DND-41 (cell line): ENCODE measurements at places on chromosomes 16 and 17.

DNA sequence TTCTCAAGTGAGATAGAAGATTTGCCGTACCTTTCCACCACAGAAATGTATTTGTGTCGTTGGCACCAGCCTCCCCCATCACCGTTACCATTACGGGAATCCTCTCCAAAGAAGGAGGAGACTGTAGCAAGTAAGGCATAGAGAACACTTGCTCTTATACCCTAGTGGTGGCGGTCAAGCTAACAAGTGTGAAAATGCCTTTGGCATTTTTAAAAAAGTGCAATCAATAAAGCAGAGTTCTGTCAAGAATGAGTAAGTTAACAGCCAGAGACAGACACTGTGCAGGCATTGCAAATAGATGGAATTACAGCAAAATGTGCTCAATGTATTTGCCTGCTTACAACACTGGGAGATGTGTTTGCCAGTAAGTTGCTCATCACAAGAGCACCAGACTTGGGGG lies 7.7 kb downstream of the MSL1 start:
- H3K27ac ChIP-seq = no peak overlapping the region
- H3K4me3 ChIP-seq = no peak overlapping the region
- no peaks in the 10 kb centered on the region for H3K27me3 ChIP-seq

DNA sequence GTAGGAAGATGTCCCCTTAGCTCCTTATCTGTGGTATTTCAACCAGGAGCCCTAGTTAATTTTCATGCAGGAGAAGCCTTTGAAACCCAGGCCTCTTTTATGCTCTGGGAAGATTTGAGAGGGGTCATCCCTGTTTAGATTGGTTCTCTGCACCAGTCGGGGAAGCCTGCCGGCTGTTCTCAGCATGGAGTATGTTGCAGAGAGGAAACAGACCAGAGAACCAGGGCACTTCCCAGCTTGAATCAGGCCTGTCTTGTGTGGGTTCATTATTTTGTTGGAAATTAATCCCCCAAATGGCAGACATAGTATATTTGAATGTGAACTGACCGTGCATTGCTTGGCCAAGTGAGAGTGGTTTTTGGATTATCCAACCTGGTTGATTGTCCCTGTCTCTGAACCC lies 1082.1 kb upstream of the RBFOX1 start:
- no peaks in the 10 kb centered on the region for H3K27me3 ChIP-seq
- DNase-seq = no peak
- no peak overlapping the region for H3K4me3 ChIP-seq
- no peak overlapping the region for H3K27ac ChIP-seq

GRCh38 chr16:54875443-54875842 lies 55.2 kb upstream of the IRX5 start:
- 0 out of 2 replicates have a peak overlapping the region, but pooled peaks have one; percentile 1 for H3K27ac ChIP-seq
- peak; percentile 24 for DNase-seq
- no peak overlapping the region for H3K4me3 ChIP-seq

GRCh38 chr17:16456742-16457316 lies 35.2 kb downstream of the LRRC75A start:
- no peak overlapping the region for H3K27ac ChIP-seq
- no peaks in the 10 kb centered on the region for H3K4me1 ChIP-seq
- H3K36me3 ChIP-seq = peaks cover 26% of the 10 kb centered on the region

GRCh38 chr17:18045691-18046350 lies 6.6 kb downstream of the GID4 start:
- H3K27me3 ChIP-seq = no peaks in the 10 kb centered on the region
- peaks cover 52% of the 10 kb centered on the region for H3K36me3 ChIP-seq
- H3K4me3 ChIP-seq = no peak overlapping the region

DNA sequence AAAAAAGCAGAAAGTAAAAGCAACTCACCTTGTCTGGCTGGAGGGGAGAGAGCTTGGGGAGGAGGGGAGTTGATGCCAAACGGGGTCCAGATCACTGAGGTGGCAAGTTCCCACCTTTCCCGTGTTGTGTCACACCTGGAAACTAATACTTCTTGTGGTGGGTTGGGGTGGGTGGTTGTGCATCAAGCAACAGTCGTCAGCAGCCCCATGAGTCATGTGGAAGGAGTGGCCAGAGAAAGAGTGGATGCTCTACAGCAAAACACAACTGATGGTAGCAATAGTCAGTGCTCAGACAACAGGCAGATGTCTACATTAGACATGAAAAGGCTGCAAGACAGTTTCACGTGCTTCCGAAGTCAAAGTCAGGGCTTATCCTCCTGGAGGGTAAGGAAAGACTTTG lies 35.4 kb downstream of the ARSG start:
- H3K4me1 ChIP-seq = peaks cover 4% of the 10 kb centered on the region; the same call in 1 of the 2 replicates
- no peak overlapping the region for H3K4me3 ChIP-seq
- H3K27ac ChIP-seq = no peak overlapping the region

- peaks cover 52% of the 10 kb centered on the region for H3K36me3 ChIP-seq
- no peaks in the 10 kb centered on the region for H3K4me1 ChIP-seq
- H3K27me3 ChIP-seq = no peaks in the 10 kb centered on the region
These were observed 1.1 kb upstream of the RAPGEFL1 start for GRCh38 chr17:40175928-40176753.

DNA sequence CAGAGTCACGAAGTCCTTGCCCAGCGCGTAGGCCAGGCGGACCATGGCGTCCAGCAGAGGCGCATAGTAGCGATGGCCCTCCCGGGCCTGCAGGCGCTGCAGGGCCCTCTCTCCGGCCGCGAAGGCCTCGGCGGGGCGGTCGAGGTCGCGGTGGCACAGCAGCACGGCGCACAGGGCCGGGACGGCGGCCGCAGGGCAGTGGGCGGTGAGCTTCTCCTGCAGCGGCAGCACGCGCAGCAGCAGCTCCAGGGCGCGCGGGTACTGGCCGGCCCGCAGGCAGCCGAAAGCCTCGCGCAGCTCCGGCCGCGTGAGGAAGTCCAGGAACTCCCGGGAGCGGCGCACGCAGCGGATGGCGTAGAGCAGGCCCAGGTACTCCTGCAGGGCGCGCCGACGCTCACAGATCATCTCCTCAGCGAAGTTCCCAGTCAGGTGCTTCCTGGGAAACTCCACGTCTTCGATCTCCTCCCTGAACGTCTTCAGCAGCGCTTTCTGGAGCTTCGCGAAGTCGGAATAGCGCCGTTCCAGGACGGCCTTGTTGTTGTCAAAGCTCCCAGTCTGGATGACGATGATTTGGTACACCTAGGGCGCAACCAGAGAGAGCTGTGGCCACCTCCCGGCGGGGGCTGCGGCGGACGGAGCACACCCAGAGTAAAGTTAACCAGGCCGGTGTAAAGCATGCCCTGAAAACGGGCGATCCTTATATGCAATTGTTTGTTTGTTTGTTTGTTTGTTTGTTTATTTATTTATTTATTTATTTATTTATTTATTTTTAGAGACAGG lies 7.4 kb downstream of the SNX20 start:
- no peak overlapping the region for H3K27ac ChIP-seq
- peaks cover 66% of the 10 kb centered on the region for H3K36me3 ChIP-seq
- H3K27me3 ChIP-seq = no peaks in the 10 kb centered on the region
- DNase-seq = no peak
- H3K4me1 ChIP-seq = no peaks in the 10 kb centered on the region
- no peak overlapping the region for H3K4me3 ChIP-seq

GRCh38 chr16:50266337-50267091 lies at the start of gene ADCY7:
ADCY7 (plus strand) TSS chr16:50266551; CDS start chr16:50288180, 21,629 bp downstream.
- peaks cover 32% of the 10 kb centered on the region for H3K4me1 ChIP-seq
- H3K4me3 ChIP-seq = peak within 1 kb of the TSS; percentile 67
- H3K36me3 ChIP-seq = no peaks in the 10 kb centered on the region
- DNase-seq = peak; percentile 93
- H3K27me3 ChIP-seq = no peaks in the 10 kb centered on the region

GRCh38 chr17:65750631-65751115 lies 189.2 kb upstream of the AXIN2 start:
- peaks cover 23% of the 10 kb centered on the region for H3K4me1 ChIP-seq
- H3K4me3 ChIP-seq = no peak overlapping the region
- no peaks in the 10 kb centered on the region for H3K27me3 ChIP-seq

DNA sequence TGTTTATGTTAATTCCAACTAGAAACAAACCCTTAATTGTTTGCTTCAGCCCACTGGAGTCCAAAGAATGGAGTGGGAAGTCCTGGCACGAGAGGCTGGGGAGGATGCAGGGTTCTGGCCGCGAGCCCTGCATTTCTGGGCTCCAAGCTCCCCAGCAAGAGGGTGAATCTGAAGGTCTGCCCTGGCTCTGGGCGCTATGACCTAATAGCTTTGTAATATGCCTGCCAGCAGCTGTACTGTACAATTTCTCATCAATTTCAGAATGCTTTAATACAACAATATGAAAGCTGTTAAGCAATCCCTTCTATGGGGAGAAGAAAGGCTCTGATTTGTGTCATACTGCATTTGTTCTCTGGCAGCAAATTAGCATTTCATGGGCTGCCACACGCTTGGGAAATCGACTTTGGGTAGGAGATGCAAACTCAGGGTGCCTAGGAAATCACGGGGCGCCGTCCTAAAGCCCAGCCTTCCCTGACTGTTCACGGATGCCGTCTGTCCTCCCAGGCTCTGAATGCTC lies 43.8 kb downstream of the NDEL1 start:
- H3K27ac ChIP-seq = no peak overlapping the region
- no peaks in the 10 kb centered on the region for H3K4me1 ChIP-seq
- no peak for DNase-seq
- no peak overlapping the region for H3K4me3 ChIP-seq

- H3K27me3 ChIP-seq = no peaks in the 10 kb centered on the region
- no peak overlapping the region for H3K4me3 ChIP-seq
- no peaks in the 10 kb centered on the region for H3K4me1 ChIP-seq
- DNase-seq = peak; percentile 7
- no peak overlapping the region for H3K27ac ChIP-seq
These were observed 13.3 kb upstream of the CNEP1R1 start for GRCh38 chr16:50011707-50012106.

GRCh38 chr17:13594762-13595598 lies 6.7 kb downstream of the HS3ST3A1 start:
- no peaks in the 10 kb centered on the region for H3K4me1 ChIP-seq
- H3K27ac ChIP-seq = no peak overlapping the region
- H3K27me3 ChIP-seq = peaks cover 4% of the 10 kb centered on the region
- peak; percentile 69 for DNase-seq
- no peaks in the 10 kb centered on the region for H3K36me3 ChIP-seq

DNA sequence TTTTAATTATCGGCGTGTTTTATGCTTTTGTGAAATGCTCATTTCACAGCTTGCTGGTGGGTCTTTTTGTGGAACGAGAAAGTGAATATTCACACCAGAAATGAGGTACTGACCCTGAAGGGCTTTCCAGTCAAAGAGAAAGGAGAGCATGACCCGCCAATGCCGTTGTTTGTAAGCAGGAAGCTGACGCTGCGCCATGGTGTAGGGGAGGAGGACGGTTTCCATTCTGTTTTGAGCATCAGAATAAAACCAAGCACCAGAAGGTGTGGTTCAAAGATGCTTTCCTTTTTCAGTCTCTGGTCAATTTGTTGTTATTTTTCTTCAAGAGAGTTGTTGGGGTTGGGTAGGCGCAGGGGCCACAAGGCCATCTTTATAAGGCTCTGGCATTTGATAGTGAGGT lies 669.3 kb downstream of the WWOX start:
- H3K27ac ChIP-seq = no peak overlapping the region
- no peak overlapping the region for H3K4me3 ChIP-seq
- no peaks in the 10 kb centered on the region for H3K36me3 ChIP-seq

GRCh38 chr17:47231334-47231733 lies 22.2 kb downstream of the MYL4 start:
- peaks cover 15% of the 10 kb centered on the region for H3K4me1 ChIP-seq
- H3K4me3 ChIP-seq = no peak overlapping the region
- no peak overlapping the region for H3K27ac ChIP-seq
- no peaks in the 10 kb centered on the region for H3K36me3 ChIP-seq
- peaks cover 4% of the 10 kb centered on the region for H3K27me3 ChIP-seq

- no peak for DNase-seq
- H3K36me3 ChIP-seq = no peaks in the 10 kb centered on the region
- H3K4me1 ChIP-seq = no peaks in the 10 kb centered on the region
- no peaks in the 10 kb centered on the region for H3K27me3 ChIP-seq
- no peak overlapping the region for H3K27ac ChIP-seq
These were observed 6.9 kb upstream of the BPTF start for GRCh38 chr17:67818110-67819002.

DNA sequence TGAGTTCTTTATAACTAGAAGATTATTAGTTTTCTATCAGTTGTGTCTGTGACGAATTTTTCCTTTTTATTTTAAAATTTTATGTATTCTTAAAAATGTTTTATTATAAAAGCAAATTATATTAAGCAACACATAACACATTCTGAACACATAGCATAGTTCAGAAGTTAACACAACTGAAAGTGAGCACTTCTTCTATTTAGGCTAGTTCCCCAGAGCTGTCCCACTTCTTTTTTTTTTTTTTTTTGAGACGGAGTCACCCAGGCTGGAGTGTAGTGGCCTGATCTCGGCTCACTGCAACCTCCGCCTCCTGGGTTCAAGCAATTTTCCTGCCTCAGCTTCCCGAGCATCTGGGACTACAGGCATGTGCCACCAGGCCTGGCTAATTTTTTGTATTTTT lies 37.7 kb upstream of the ALDH3A2 start:
- peaks cover 7% of the 10 kb centered on the region for H3K27me3 ChIP-seq
- no peaks in the 10 kb centered on the region for H3K4me1 ChIP-seq
- H3K36me3 ChIP-seq = no peaks in the 10 kb centered on the region
- no peak overlapping the region for H3K4me3 ChIP-seq
- no peak overlapping the region for H3K27ac ChIP-seq
- DNase-seq = no peak

DNA sequence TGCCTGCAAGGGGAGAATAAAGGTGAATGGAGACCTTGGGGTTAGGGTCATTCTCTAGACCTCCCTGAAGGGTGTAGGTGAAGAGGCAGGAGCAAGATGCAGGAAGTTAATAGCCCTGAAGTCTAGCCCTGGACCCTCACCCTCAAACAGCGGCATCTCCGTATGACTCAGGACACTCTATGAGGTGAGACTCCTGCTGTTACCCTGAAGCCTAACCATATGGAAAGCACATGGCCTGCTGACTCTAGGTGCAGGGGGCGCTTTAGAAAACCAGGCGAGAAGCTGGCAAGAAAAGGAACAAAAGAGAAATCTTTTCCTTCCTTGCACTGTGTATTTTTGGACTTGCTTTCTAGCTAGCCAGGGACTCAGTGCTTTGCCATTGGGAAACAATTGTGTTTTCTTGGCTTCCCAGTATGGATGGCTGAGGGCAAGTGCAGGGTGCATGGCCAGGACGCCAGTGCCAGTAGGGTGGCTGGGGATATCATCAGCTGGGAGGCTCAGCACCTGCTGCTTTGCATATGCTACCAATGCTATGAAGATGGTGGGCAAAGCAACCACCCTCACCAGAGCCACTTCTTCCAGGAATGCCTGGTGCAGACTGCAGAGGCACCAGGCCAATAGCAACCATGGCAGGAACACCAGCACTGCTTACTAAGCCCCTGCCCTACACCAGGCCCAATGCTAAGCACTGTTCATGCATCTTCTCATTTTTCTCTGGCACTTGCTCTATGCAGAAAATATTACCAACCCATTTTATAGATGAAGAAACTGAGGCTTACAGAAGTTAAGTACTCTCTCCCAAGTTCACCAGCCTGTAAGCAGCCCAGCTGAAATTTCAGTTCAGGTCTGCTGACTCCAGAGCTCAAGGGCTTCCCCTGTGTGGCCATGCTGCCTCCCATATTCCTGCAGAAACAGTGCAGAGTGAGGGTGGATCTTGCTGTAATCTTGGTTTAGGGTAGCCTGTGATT lies 425.1 kb downstream of the SLC39A11 start:
- H3K27me3 ChIP-seq = no peaks in the 10 kb centered on the region
- H3K27ac ChIP-seq = no peak overlapping the region
- no peak for DNase-seq
- H3K4me1 ChIP-seq = no peaks in the 10 kb centered on the region
